Thymus (tissue), 14 donors: ENCODE measurements at places on chromosomes 2 and 18. TPM values are rescaled to one million over a fixed set of nuclear protein-coding genes. Genes with fewer than 3 reads are reported as not detected.

- H3K36me3 ChIP-seq, result no peaks in the 10 kb centered on the region
- no peak overlapping the region for H3K27ac ChIP-seq
- no peaks in the 10 kb centered on the region for H3K4me1 ChIP-seq
- peak; percentile 37 for DNase-seq
- no peaks in the 10 kb centered on the region for H3K27me3 ChIP-seq
- H3K4me3 ChIP-seq, result no peak overlapping the region
Observed at GRCh38 chr18:61635901-61636528, 256.8 kb downstream of the RNF152 start.

GRCh38 chr2:69216535-69217332 is 170.3 kb downstream of the GFPT1 start:
- no peak for DNase-seq
- H3K4me3 ChIP-seq, result no peak overlapping the region
- H3K4me1 ChIP-seq, result peaks cover 5% of the 10 kb centered on the region
- H3K36me3 ChIP-seq, result no peaks in the 10 kb centered on the region

The MERTK gene
- 5.7 TPM for total RNA-seq

DNA sequence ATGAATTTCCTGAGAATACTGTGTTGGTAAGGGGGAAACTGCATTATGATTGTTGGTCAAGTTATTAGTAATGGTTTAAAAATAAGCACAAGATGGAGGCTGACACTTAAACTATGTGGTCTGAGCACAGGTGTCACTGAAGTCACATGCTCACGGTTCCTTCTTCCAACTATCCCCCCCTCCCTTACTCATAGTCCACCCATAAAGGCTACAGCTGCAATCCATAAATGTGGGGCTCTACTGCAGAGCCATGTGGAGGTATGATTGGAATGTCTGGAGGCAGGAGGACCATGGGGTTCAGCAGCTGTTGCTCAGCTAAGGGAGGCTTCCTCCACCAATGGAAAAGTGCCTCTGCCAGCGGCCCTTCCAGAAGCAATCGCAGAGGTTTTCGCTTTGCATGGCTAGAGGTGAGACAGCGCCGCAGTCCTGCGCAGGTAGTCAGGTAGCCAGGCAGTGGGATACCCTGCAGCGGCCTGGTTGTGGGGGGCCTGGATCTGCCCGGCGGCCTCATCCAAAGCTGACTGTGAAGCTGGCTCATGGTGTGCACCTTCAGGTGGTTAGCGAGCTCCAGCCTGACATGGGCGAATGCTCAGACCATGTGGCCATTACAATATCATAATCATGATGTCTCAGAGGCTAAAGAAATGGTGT is 249.6 kb downstream of the DCDC2C start:
- no peaks in the 10 kb centered on the region for H3K36me3 ChIP-seq
- H3K27me3 ChIP-seq, result no peaks in the 10 kb centered on the region
- H3K4me3 ChIP-seq, result no peak overlapping the region
- H3K27ac ChIP-seq, result no peak overlapping the region
- DNase-seq, result no peak

GRCh38 chr2:67130531-67131256 is 266.4 kb upstream of the ETAA1 start:
- no peaks in the 10 kb centered on the region for H3K27me3 ChIP-seq
- DNase-seq, result no peak
- H3K36me3 ChIP-seq, result no peaks in the 10 kb centered on the region
- H3K4me1 ChIP-seq, result no peaks in the 10 kb centered on the region
- no peak overlapping the region for H3K27ac ChIP-seq
- H3K4me3 ChIP-seq, result no peak overlapping the region

The SKA1 gene
- 11.5 TPM for total RNA-seq

- no peak for DNase-seq
- no peak overlapping the region for H3K27ac ChIP-seq
- H3K4me1 ChIP-seq, result no peaks in the 10 kb centered on the region
- no peaks in the 10 kb centered on the region for H3K27me3 ChIP-seq
- H3K36me3 ChIP-seq, result no peaks in the 10 kb centered on the region
Observed at GRCh38 chr2:152585830-152586484, 131.3 kb downstream of the PRPF40A start.

GRCh38 chr2:152694161-152694661 is 23.1 kb downstream of the PRPF40A start:
- H3K27ac ChIP-seq, result no peak overlapping the region
- H3K27me3 ChIP-seq, result no peaks in the 10 kb centered on the region
- H3K4me3 ChIP-seq, result no peak overlapping the region
- no peaks in the 10 kb centered on the region for H3K4me1 ChIP-seq
- H3K36me3 ChIP-seq, result peaks cover 19% of the 10 kb centered on the region
- no peak for DNase-seq

GRCh38 chr2:46335391-46336282 is 38.4 kb downstream of the EPAS1 start:
- DNase-seq, result no peak
- H3K36me3 ChIP-seq, result no peaks in the 10 kb centered on the region
- H3K4me1 ChIP-seq, result peaks cover 45% of the 10 kb centered on the region
- no peak overlapping the region for H3K4me3 ChIP-seq

GRCh38 chr2:128436479-128437203 is 118.0 kb upstream of the HS6ST1 start:
- peaks cover 32% of the 10 kb centered on the region for H3K4me1 ChIP-seq
- peak; percentile 60 for DNase-seq
- H3K4me3 ChIP-seq, result peak overlapping the region; percentile 17
- H3K27me3 ChIP-seq, result peaks cover 2% of the 10 kb centered on the region
- peak overlapping the region; percentile 6 for H3K27ac ChIP-seq
- H3K36me3 ChIP-seq, result no peaks in the 10 kb centered on the region

The PASK gene
- 42.2 TPM for total RNA-seq

- no peaks in the 10 kb centered on the region for H3K36me3 ChIP-seq
- DNase-seq, result no peak
- H3K4me1 ChIP-seq, result peaks cover 20% of the 10 kb centered on the region
- H3K4me3 ChIP-seq, result no peak overlapping the region
- H3K27me3 ChIP-seq, result no peaks in the 10 kb centered on the region
Observed at GRCh38 chr18:8980918-8981317, 121.6 kb upstream of the NDUFV2 start.

DNA sequence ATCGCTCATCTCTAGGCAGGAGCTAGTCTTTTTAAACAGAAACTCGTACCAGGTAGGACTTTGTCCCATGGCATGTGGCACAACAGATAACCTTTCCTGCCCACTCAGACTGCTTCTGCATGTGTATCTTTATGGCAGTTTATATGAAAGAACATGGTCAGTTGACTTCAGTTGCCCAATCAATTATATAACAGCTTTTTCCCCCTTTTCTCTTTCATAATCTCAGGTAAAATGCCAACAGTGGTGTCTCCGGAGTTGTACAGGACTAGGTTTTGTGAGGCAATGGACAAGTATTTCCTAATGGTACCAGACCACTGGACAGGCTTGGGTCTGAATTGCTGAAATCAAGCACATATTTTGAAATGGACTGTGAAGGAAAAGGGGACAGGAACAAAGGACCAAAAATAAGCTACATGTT is 51.6 kb upstream of the PTH2R start:
- H3K4me1 ChIP-seq, result no peaks in the 10 kb centered on the region
- H3K27ac ChIP-seq, result no peak overlapping the region
- H3K4me3 ChIP-seq, result no peak overlapping the region
- no peaks in the 10 kb centered on the region for H3K27me3 ChIP-seq
- no peak for DNase-seq

- H3K27ac ChIP-seq, result no peak overlapping the region
- H3K4me1 ChIP-seq, result no peaks in the 10 kb centered on the region
- no peak overlapping the region for H3K4me3 ChIP-seq
- DNase-seq, result no peak
Observed at GRCh38 chr2:29881089-29881730, 40.2 kb downstream of the ALK start.

DNA sequence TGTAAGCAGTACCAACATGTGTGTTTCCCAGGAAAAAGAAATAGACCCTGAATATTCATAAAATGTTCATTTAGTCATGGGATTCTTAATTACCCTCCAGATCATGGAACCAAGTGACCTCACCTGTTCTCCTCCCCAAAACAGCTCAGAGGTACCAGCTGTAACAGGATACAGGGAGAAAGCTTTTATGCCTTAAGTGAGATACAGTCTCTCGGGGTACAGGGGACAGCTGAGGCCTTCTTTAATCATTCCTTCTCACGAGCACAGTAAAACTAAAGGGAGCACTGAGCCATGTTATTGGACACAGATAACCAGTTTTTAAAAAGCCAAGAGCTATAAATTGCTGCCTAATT is 16.6 kb downstream of the EPHA4 start:
- H3K4me1 ChIP-seq, result no peaks in the 10 kb centered on the region
- no peaks in the 10 kb centered on the region for H3K36me3 ChIP-seq
- DNase-seq, result no peak
- H3K27ac ChIP-seq, result no peak overlapping the region
- H3K27me3 ChIP-seq, result no peaks in the 10 kb centered on the region
- no peak overlapping the region for H3K4me3 ChIP-seq

The DNAH6 gene
- total RNA-seq, result 0.66 TPM

The PARD6G gene
- 4.7 TPM for total RNA-seq

DNA sequence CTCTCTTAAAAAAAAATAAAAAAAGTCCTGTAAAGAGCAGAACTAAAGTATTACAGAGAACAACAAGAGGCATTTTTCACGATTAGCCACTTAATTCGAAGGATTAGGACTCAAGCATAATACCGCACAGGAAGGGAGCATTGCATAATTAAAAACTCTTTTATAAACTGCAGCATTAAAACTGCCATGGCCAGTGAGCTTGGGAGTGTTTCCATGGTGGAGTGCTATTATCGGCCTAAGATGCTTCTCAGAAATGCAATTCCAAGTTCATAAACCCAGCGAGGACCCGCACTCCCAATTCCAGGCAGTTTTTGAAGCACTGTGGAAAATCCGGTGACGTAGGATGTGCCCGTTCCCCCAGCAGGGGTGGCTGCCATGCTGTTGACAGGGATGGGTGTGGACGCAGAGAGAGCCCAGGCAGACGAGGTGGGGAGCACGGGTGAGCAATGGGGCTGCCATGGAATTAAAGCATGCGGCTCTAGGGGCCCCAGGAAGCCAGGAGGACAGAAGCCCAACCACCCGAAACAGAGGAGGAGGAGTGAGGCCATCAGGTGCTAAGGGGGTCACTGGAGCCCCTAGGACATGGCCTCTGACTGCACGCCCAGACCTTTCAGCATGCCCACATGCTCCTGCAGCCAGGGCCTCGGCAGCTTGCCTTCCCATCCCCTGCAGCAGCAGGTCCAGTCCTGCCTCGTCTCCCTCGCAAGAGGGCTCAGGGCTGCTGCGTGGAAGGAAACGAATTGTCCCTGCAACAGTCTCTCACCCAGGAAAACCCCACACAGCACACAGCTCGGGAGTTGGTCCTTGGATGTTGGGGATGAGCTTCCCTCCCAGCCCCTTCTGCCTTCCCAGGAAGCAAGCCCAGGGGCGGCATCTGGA is 233.4 kb downstream of the NDUFA10 start:
- no peak overlapping the region for H3K4me3 ChIP-seq
- H3K27me3 ChIP-seq, result no peaks in the 10 kb centered on the region
- H3K4me1 ChIP-seq, result no peaks in the 10 kb centered on the region
- DNase-seq, result no peak
- H3K27ac ChIP-seq, result no peak overlapping the region

DNA sequence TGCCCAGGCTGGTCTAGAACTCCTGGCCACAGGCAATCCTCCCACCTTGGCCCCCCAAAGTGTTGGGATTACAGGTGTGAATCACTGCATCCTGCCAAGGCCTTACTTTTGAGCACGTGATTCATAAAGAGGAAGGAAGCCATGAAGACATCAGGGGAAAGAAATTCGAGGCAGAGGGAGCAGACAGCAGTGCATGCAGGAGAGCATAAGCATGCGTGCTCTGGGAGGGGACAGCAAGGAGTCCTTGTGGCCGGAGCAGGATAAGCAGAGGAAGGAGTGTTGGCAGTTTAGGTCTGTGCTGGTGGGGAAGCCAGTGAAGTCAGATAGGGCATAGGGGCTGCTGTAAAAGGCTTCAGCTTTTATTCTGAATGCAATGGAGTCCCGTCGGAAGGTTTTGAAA is 400.5 kb upstream of the RAB12 start:
- no peaks in the 10 kb centered on the region for H3K4me1 ChIP-seq
- no peak overlapping the region for H3K4me3 ChIP-seq
- H3K36me3 ChIP-seq, result peaks cover 5% of the 10 kb centered on the region
- H3K27ac ChIP-seq, result no peak overlapping the region
- H3K27me3 ChIP-seq, result no peaks in the 10 kb centered on the region

DNA sequence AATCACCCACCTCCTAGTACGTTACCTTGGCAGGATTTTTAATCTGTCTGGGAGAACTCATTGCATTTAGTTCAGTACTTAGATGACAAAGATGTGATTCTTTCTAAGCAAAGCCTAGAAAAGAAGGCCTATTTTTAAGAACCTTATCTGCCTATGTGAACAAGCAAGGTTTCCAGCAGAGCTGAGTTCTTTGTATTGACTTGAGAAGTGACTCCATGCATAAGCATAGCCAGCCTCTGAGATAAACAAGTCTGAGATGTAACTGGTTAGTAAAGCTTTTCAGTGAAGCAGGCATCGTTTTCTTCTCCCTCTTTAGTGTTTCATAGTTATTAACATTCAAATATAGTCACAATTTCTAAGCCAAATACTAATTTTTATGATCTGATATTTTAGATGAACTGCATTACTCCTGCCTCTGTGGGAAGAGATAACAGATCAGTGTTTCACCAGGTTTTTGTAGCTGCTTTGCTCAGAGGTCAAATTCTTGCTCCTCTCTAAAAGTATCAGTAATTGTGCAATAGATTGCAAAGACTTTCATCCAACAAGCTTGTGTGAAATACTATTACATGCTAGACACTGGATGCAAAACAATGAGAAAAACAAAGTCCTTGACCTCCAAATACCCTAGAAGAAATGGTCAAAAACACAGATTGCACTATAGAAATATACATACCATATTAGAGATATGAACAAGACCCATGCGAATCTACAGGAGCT is 107.8 kb downstream of the MBD2 start:
- no peaks in the 10 kb centered on the region for H3K36me3 ChIP-seq
- no peak overlapping the region for H3K4me3 ChIP-seq
- H3K27me3 ChIP-seq, result no peaks in the 10 kb centered on the region
- H3K27ac ChIP-seq, result no peak overlapping the region
- H3K4me1 ChIP-seq, result no peaks in the 10 kb centered on the region
- DNase-seq, result no peak

DNA sequence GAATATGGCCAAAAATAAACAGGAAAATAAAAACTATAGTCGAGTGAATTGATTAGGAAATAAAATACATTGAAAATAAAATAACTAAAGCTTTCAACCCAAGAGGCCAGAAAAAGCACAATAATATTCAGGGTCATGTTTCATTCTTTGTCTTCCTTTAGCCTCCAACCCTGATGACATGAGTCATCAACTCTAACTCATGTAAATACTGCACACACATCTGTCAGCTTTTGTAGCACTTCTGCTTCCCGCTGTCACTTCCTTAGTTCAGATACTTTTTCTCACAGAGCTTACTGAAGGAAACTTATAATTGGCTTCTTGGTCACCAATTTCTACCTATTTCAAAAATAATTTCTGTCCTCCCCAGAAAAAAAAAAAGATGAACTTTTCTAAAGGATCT is 112.8 kb downstream of the UPP2 start:
- no peaks in the 10 kb centered on the region for H3K36me3 ChIP-seq
- H3K27me3 ChIP-seq, result no peaks in the 10 kb centered on the region
- no peak overlapping the region for H3K4me3 ChIP-seq
- DNase-seq, result no peak

The ITM2C gene
- total RNA-seq, result 154 TPM

GRCh38 chr2:81389203-81389602 is 1084.7 kb upstream of the LRRTM1 start:
- H3K4me3 ChIP-seq, result no peak overlapping the region
- no peaks in the 10 kb centered on the region for H3K27me3 ChIP-seq
- no peak for DNase-seq
- no peaks in the 10 kb centered on the region for H3K36me3 ChIP-seq

The FIGN gene
- 0.09 TPM for total RNA-seq

- H3K4me3 ChIP-seq, result no peak overlapping the region
- H3K27me3 ChIP-seq, result no peaks in the 10 kb centered on the region
- DNase-seq, result no peak
- no peaks in the 10 kb centered on the region for H3K4me1 ChIP-seq
- H3K27ac ChIP-seq, result no peak overlapping the region
Observed at GRCh38 chr18:62446511-62446910, 76.3 kb upstream of the ZCCHC2 start.

The GALNT5 gene
- total RNA-seq, result 0.33 TPM
